ENCODE measurements at places on chromosomes 11 and 22.
A peak's percentile ranks its signal among the peaks of the same experiment; 100 is the strongest.

- DNase-seq = no peak
These were observed 124.1 kb downstream of the WNT7B start for GRCh38 chr22:45852826-45853225.

GRCh38 chr22:32327596-32328171 is 30.0 kb upstream of the RFPL3 start:
- DNase-seq = no peak

- DNase-seq = no peak
These were observed 300.6 kb downstream of the TBC1D22A start for GRCh38 chr22:47063071-47063509.

- peak; percentile 79 for DNase-seq
These were observed 58.3 kb downstream of the MYH9 start for GRCh38 chr22:36329254-36330078.

- no peak for DNase-seq
These were observed 20.2 kb downstream of the MS4A6E start for GRCh38 chr11:60347084-60347797.

GRCh38 chr22:49469896-49470740 is 357.6 kb downstream of the BRD1 start:
- DNase-seq = no peak

DNA sequence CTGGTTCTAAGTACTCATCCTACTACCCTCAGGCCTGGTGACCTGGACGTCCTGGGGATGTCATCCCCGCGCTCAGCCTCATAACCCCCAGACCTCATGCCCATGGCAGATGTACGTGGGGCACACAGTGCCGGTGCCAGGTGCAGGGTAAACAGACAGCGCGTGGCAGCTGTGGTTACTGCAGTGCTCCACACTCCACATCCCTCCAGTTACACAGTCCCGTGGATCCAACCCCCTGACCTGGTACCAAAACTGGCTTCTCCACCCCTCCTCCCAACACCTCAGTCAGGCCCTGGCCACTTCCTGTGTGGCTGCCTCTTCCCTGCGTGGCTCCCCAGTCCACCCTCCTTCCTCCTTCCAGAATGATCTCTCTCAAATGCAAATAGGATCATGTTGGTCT is 95.2 kb downstream of the DSCAML1 start:
- no peak for DNase-seq

DNA sequence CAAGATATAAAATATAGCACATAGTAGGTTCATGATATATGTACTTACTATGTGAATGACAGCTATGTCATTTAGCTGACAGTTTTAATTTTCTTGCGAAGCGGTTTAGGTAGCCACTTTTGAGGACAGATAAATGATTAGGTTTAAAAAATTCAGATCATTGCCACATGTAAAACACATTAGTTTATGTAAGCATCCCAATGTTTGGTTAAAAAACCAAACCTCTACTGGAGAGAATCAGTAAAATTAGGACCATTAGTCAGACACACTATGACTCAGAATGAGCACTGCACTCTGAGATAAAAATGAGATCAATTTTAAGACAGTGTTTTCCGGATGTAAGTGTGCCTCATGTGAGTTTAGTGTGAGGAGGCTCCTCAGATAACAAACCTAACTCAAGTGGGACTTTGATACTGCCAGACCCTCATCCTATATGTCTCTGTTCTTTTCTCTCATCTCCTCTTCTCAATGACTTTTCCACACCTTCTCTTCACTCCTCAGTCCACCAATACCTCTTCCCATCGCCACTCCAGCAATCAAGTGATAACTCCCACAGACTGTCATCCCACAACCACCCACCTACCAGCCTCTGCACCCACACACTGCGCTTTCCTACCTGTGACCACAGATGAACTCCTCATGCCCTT is 6.8 kb upstream of the OR2AT4 start:
- no peak for DNase-seq

DNA sequence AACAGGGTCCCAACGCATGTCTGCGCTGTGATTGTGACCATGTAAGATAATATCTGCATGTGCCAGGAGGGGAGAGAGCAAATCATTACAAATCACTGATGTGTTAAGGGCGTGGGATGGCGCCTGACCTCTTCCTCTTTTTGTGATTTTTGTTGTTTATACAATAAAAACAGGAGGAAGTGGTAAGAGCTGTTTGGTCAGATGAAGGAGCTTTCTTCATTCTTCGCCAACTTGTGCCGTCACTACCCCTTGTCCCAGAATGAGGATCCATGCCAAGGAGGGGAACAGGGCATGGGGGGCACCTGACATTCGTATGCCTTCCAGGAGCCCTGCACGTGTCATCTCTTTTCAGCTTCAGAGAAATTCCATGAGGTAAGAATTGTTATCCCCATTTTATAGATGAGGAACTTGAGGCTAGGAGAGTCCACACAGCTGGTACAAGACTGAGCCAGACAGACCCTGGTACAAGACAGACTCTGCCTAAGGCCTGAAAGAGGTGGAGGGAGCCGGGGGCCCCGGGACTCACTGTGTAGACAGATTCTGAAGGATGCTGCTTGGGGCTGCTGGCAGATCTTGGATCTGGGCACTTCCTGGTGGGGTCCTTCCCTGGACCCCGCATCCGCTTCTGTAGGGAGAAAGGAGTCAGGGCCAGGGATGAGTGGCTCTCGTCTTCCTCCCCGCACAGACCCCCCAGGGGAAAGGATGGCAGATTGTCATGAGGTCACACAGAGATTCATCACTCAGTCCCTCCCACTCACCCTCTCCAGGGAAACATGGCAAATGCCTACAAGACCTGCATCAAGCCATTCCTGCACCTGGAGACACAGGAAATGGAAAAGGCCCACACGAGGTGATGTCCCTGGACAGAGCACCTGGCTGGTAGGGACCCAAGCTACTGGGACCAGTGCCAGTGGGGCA is 34.6 kb downstream of the NFAM1 start:
- DNase-seq = no peak

- no peak for DNase-seq
These were observed 38.0 kb downstream of the MYH9 start for GRCh38 chr22:36349726-36350125.

DNA sequence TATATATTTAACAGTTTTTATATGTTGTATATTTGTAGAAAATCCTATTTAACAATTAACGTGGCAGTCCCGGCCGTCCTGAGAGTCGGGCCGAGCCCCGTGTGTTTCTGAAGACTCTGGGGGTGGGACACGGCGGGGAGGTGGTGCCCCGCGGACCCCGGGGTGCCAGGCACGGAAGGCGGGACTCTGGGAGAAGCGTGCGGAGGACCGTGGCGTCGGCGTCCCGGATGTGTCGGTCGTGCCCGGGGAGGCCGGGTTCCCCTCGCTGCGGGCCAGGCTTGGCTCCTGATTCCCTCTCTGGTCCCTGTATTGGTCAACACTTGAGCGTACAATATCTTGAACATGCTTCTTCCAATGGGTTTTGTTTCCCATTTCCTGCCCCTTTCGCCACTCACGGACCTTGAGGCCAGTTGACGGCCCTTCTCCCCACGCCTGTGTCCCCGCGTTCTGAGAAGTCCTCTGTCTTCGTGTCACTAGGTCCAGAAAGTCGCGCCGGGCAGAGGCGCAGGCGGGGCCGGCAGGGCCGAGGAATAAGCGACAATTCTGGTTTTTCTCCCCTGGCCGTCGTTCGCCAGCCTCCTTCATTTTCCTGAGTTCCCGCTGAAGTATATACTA is 1076.7 kb downstream of the BRD1 start:
- no peak for DNase-seq

DNA sequence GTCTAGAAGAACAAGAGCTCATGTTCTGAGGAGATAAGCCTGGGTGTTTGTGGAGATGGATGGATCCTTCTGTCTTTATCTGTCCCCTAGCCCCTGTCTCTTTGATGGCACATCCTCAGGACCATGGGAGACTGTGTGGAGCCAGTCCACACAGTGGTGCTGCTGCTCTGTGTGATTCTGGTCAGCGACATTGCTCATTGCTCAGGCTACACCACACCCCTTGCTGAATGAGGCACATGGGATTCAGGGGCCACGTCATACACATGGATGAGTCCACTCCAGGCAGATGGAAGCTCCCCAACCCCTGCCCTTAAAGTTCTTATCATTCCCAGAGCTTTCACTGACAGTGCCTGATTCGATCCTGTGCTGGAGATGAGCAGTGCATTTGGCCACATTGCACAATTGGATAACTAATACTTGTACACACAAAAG is 222.2 kb downstream of the NAV2 start:
- DNase-seq = no peak

DNA sequence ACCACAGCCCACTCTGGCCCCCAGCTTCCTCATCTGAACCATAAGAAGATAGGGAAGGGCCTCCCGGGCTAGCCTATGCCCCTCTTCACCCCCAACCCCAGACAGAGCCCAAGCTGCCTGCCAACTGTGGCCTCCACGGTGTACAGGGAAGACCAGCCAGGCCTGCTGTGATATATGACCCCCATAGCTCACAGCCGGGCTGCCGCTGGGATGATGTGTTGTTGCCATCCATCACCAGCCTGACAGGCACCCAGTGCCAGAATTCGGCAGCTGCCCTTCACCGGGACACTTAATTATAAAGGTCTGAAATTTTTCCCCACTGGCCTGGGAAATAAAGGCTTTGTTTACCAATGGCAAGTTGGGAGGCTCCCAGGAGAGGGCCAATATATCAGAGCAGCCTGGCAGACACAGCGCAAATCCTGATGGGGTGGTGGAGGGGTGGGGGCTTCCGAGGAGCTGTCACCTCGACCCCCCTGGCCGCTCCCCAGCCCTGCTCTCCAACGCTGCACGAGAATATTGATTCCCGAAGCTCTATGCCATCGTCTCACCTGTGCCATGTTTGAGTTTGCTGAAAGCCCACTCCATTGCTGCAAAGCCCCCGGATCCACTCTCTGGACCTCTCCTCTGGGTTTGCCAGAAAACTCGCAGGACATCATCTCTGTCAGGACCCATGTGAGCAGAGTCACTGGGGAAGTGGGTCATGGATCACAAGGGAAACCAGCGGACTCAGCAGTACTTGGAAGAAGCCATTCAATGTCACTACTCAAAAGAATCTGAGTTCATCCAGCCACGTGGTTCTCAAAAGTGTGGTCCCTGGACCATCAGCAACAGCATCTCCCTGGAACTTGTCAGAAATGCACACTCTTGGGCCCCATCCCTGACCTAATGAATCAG is 296.9 kb downstream of the MN1 start:
- DNase-seq = no peak

GRCh38 chr22:24140357-24140756 is 40.9 kb upstream of the SUSD2 start:
- DNase-seq = no peak

GRCh38 chr22:22458896-22459588 is 49.5 kb downstream of the ZNF280B start:
- DNase-seq = no peak

DNA sequence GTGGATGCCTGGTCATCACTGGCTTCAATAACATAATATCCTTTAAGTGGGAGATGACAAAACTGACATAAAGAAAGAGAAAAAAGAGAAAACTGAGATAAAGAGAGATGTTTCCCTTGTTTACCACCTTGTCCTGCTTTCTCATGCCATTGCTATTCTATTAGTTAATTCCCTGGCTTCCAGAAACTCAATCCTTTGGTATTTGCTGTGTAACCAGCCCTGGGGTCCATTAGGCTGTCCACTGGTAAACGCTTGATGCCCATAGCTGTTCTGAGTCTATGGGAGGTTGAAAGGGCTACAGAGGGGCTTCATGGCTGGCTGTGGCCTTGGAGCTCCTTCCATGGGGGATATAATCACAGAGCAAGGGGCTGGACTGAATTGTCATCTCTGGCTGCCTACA is 243.4 kb upstream of the PLET1 start:
- DNase-seq = no peak

- DNase-seq = no peak
These were observed 50.4 kb downstream of the ADM start for GRCh38 chr11:10355257-10355661.

DNA sequence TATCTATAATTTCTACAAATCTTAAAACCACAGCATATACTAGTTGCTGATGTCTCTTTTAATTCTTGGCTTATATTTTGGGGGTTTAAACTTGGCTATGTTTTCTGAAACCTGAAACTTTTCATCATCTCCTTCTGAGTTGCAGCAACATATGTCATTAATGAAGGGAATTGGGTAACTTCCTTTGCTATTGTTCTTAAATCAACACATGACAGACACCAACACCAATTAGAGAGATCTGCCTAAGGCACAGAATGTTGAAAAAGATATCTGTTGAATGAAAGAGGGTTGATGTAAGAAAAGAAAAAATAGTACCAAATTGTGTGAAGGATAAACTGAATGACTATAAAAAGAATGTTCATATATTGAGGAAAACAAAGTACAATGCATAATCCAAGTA is 10.3 kb upstream of the GAS2 start:
- DNase-seq = no peak

DNA sequence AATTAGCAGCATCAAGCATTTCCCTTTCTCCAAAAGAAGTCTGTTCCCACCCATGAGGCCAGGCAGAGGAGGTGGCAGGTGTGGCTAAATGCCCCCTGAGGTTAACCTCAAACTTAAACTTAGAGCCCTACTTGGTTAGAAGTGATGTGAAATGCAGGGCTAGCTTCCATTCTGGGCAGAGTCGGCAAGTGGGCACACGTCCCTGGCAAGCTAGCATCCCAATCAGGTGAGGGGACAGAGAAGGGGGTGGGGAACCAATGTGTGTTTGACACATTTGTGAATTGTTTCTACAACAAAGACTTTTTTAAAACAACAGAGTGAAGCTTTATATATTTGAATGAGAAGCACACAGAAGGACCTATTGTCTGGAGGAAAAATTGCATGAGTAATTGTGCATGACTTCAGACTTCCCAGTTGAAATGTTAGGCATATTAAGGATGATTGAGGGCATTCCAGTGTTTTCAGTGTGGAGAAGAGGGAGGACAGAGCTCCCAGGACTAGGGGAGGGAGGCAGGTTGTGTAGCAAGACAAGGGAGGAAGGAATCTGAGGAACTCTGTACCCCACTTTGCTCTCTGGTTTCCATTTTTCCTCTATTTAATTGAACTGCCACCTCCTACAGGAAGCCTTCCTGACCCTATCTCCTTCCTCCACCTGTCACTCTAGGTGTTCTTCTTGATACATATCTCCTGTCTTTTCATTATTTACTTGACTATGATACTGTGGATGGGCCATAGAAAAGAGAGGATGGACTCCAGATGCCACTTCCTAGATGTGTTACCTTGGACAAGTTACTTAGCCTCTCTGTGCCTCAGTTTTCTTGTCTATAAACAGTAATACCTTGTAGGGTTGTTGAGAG is 83.3 kb upstream of the PICALM start:
- no peak for DNase-seq

- DNase-seq = no peak
These were observed 14.8 kb upstream of the P2RY2 start for GRCh38 chr11:73203322-73203721.

- no peak for DNase-seq
These were observed 38.8 kb downstream of the PDE2A start for GRCh38 chr11:72635309-72635915.

GRCh38 chr11:20611892-20612291 is 12.5 kb downstream of the SLC6A5 start:
- DNase-seq = no peak

- no peak for DNase-seq
These were observed 53.7 kb upstream of the MTMR2 start for GRCh38 chr11:95977534-95978174.
